ENCODE measurements at places on chromosomes 1 and 21. TPM values are rescaled to one million over a fixed set of nuclear protein-coding genes. Genes with fewer than 3 reads are reported as not detected.

The DMRTB1 gene
- not detected for total RNA-seq

The SPATA46 gene
- total RNA-seq: not detected

The SLC45A3 gene
- 5.2 TPM for total RNA-seq

The MPL gene
- total RNA-seq: 0.82 TPM

The CALML6 gene
- not detected for total RNA-seq

The UBE2U gene
- 0.85 TPM for total RNA-seq

The PEAR1 gene
- 7.1 TPM for total RNA-seq

The C1orf226 gene
- 8.7 TPM for total RNA-seq

The PTCH2 gene
- total RNA-seq: 0.25 TPM

The TOE1 gene
- 3.2 TPM for total RNA-seq

The GMEB1 gene
- total RNA-seq: 6.2 TPM

The LPAR3 gene
- total RNA-seq: 16.2 TPM

- no peak for DNase-seq
- no peaks in the 10 kb centered on the region for H3K36me3 ChIP-seq
- H3K27me3 ChIP-seq: no peaks in the 10 kb centered on the region
- peaks cover 18% of the 10 kb centered on the region for H3K4me1 ChIP-seq
- no peak overlapping the region for H3K27ac ChIP-seq
- no peak overlapping the region for H3K4me3 ChIP-seq
Measured at GRCh38 chr1:67676287-67676686, 8.7 kb upstream of the GADD45A start.

GRCh38 chr1:65420590-65421350 lies at the start of the genes LEPR and LEPROT:
LEPR (plus strand) TSS chr1:65420668; CDS start chr1:65565566, 144,898 bp downstream.
LEPROT (plus strand) TSS chr1:65420668; CDS start chr1:65420725, 57 bp downstream.
- H3K36me3 ChIP-seq: peaks cover 9% of the 10 kb centered on the region
- H3K4me3 ChIP-seq: peak within 1 kb of the TSS; percentile 94
- peaks cover 34% of the 10 kb centered on the region for H3K4me1 ChIP-seq
- H3K27ac ChIP-seq: peak within 1 kb of the TSS; percentile 99
- no peak for DNase-seq

DNA sequence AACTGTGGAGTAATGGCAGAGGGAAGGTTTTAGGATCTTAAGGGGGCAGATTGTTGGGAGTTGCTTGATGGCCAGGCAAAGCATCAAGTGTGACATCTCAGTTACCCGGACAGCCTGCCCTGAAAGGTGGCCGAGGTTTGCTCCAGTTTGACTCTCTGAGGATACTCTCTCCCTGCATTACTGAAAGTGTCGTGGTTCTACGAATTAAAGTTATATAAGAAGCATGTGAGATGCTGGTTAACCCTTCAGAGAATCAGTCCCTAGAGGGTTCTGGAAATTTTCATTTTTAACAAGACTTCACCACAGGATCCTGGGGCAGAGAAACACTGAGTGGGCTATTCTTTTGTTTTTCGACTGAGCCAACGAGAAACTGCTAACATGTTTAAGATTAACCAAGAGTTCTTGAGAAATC lies 689 bp upstream of the ZNF644 start:
- H3K27ac ChIP-seq: peak overlapping the region; percentile 100
- DNase-seq: no peak
- H3K4me1 ChIP-seq: peaks cover 53% of the 10 kb centered on the region
- H3K27me3 ChIP-seq: no peaks in the 10 kb centered on the region
- H3K4me3 ChIP-seq: peak overlapping the region; percentile 90
- no peaks in the 10 kb centered on the region for H3K36me3 ChIP-seq

DNA sequence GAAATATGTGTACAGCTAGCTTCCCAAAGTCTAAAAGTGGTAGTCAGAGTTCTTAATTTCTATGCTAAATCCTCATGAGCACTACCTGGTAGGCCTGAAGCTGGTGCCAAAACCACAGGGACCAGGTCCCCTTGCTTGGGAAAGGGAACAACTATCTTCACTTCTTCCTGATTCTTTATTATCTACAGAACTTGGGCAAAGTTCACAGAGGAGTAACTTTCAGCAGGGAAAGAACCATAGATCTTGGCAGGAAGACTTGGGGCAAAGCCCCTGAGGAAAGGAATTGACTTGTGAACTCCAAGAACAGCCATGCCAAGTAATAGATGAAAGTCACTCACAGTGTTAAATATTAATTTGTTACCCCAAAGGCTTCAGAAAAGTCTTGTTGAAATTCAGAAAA lies 193.0 kb downstream of the ZC3H11B start:
- H3K36me3 ChIP-seq: no peaks in the 10 kb centered on the region

DNA sequence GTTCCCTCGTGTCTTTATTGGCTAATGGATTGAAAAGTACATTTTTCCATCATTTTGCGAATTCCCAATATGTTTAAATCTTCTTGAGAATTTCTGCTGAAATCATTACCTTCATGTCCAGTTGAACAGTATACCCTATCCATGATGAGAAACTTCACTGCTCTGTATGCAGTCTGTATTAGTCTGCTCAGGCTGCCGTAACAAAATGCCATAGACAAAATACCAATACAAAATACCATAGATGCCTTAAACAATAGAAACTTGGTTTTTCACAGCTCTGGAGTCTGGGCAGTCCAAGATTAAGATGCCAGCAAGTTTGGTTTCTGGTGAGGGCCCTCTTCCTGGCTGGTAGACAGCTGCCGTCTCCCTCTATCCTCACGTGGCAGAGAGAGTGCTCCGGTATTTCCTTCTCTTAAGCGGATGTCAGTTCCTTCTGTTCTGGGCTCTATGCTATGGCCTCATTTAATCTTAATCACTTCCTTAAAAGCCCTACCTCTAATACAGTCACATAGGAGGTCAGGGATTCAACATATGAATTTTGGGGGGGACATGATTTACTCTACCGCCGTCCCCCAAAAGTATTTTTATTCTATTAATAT lies 27.0 kb downstream of the CXADR start:
- H3K36me3 ChIP-seq: no peaks in the 10 kb centered on the region
- no peak for DNase-seq
- no peak overlapping the region for H3K4me3 ChIP-seq
- H3K27me3 ChIP-seq: no peaks in the 10 kb centered on the region
- H3K4me1 ChIP-seq: peaks cover 50% of the 10 kb centered on the region

DNA sequence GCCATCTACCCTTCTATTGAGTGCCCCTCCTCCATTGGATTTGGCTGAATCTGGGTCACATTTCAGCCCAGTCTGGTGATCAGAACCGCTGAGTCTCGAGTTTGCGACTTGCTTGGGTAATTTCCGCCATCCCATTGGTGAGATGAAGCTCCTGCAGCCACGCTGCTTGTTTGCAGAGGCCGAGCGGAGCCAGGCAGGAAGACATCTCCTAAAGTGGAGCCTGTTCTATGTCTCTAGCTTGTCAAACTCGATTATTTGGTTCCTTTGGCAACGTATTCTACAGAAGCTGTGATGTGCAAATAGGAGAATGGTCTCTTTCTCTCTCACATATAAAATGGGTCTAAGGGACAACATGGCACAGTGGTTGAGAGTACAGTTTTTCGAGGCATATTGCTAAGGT lies 206.8 kb upstream of the PLXNA2 start:
- no peak for DNase-seq
- peaks cover 36% of the 10 kb centered on the region for H3K27me3 ChIP-seq
- no peak overlapping the region for H3K27ac ChIP-seq
- H3K4me1 ChIP-seq: no peaks in the 10 kb centered on the region
- H3K36me3 ChIP-seq: no peaks in the 10 kb centered on the region
- no peak overlapping the region for H3K4me3 ChIP-seq

- peak overlapping the region; percentile 93 for H3K4me3 ChIP-seq
- peak overlapping the region; percentile 93 for H3K27ac ChIP-seq
- H3K36me3 ChIP-seq: peaks cover 49% of the 10 kb centered on the region
- DNase-seq: no peak
- H3K4me1 ChIP-seq: peaks cover 69% of the 10 kb centered on the region
Measured at GRCh38 chr1:43973981-43974442, 748 bp upstream of the ATP6V0B start.

GRCh38 chr1:83692524-83693381 lies 306.2 kb downstream of the TTLL7 start:
- no peak for DNase-seq
- H3K4me3 ChIP-seq: peak overlapping the region; percentile 59
- H3K27me3 ChIP-seq: no peaks in the 10 kb centered on the region
- peak overlapping the region; percentile 50 for H3K27ac ChIP-seq
- no peaks in the 10 kb centered on the region for H3K36me3 ChIP-seq
- H3K4me1 ChIP-seq: peaks cover 21% of the 10 kb centered on the region

GRCh38 chr21:27536319-27536718 lies 569.4 kb upstream of the ADAMTS5 start:
- no peak overlapping the region for H3K27ac ChIP-seq
- DNase-seq: no peak
- no peak overlapping the region for H3K4me3 ChIP-seq
- no peaks in the 10 kb centered on the region for H3K4me1 ChIP-seq

DNA sequence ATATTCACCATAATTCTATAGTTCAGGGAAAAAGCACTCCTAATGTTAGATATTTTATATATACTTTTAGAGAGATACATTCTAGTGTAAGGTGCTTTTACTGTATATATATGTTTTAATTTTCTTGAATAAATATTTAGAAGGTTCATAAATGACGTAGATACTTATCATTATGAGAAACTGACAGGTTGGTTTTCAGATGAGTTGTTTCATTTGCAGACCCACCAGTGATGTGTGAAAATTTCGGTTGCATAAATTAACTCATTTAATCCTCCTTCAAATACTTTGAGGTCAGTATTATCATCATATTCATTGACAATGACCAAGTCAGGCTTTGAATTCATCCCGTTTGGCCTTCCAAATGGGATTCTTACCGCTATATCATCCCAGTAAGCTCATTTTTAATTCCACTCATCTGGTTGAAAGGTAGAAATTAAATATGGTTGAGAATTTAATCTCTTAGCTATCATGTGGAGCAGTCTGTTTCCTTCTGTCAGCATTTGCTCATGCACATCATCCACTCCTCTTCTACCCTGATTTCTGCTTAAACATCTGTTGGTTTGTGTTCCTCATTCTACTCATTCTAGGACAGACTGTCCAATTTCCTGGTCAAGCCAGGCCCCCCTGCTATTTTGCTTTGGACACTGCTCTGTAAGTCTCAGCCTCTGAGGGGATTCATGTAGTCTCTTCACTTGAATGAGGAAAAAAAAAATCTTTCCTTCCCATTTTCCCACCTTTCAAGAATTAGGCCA lies 1156.6 kb downstream of the PLA2G4A start:
- no peak overlapping the region for H3K27ac ChIP-seq
- H3K4me1 ChIP-seq: no peaks in the 10 kb centered on the region
- no peak for DNase-seq
- no peaks in the 10 kb centered on the region for H3K36me3 ChIP-seq
- no peak overlapping the region for H3K4me3 ChIP-seq
- H3K27me3 ChIP-seq: no peaks in the 10 kb centered on the region

- H3K4me1 ChIP-seq: peaks cover under 1% of the 10 kb centered on the region
- no peak overlapping the region for H3K4me3 ChIP-seq
- peaks cover 58% of the 10 kb centered on the region for H3K27me3 ChIP-seq
- DNase-seq: no peak
Measured at GRCh38 chr1:157958263-157958662, 35.2 kb upstream of the KIRREL1 start.

DNA sequence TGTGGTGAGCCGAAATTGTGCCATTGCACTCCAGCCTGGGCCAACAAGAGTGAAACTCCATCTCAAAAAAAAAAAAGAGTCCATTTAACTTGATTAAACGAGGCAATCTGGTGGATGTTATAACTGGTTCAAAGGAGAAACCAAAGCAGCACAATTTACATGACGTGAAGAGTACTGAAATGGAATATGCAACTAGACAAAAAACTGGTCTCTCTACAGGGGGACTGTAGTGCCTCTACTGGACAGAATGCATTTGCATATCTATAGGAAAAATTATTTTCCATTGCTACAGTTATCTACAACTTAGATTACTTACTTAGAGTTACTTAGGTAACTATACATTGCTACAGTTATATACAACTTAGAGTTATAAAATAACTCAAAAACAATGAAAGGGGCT lies 2.7 kb upstream of the CAPN2 start:
- peak overlapping the region; percentile 86 for H3K27ac ChIP-seq
- peaks cover 87% of the 10 kb centered on the region for H3K4me1 ChIP-seq
- H3K27me3 ChIP-seq: no peaks in the 10 kb centered on the region
- H3K4me3 ChIP-seq: no peak overlapping the region

- no peaks in the 10 kb centered on the region for H3K36me3 ChIP-seq
- H3K4me1 ChIP-seq: no peaks in the 10 kb centered on the region
- no peak overlapping the region for H3K27ac ChIP-seq
- DNase-seq: no peak
- H3K27me3 ChIP-seq: no peaks in the 10 kb centered on the region
Measured at GRCh38 chr1:175892686-175893085, 149.3 kb upstream of the TNR start.

- peaks cover 23% of the 10 kb centered on the region for H3K4me1 ChIP-seq
- H3K27ac ChIP-seq: no peak overlapping the region
- DNase-seq: no peak
Measured at GRCh38 chr1:220894025-220894923, 15.0 kb downstream of the HLX start.

DNA sequence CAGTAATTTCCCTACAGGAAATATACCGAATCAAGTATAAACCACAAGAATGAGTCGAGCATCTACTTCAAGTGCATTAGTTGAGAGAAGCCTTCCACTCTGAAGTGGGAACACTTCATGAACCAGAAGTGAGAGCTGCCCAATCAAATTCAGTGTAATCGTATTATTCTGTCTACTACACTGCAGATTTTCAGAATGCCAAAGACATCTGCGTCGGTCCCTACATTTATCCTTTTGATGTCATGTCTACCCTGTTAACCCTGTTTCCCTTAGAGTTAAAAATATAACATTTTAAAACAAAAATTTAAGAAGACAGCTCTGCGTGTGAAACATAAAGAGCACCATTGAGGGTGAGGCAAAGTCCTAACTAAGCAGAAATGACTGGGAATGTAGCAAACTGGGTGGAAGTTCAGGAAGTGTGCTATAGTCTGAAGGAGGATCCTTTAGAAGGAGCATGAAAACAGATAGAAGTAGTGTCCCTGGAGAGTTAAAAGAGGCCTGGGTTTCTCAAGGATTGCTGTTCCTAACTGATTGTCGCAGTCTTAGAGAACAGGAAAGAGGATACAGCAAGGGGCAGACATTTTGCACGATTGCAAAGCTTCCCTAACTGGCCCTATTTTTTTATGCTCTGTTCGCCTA lies 291.2 kb downstream of the PTPRC start:
- DNase-seq: no peak
- peak overlapping the region; percentile 66 for H3K27ac ChIP-seq
- peaks cover 61% of the 10 kb centered on the region for H3K4me1 ChIP-seq
- H3K36me3 ChIP-seq: no peaks in the 10 kb centered on the region

GRCh38 chr1:41391834-41392527 lies 30.7 kb downstream of the FOXO6 start:
- H3K36me3 ChIP-seq: no peaks in the 10 kb centered on the region
- H3K27ac ChIP-seq: no peak overlapping the region
- no peak for DNase-seq
- peaks cover 19% of the 10 kb centered on the region for H3K27me3 ChIP-seq
- H3K4me3 ChIP-seq: no peak overlapping the region

- peaks cover 74% of the 10 kb centered on the region for H3K4me1 ChIP-seq
- no peaks in the 10 kb centered on the region for H3K36me3 ChIP-seq
- no peak for DNase-seq
- H3K27me3 ChIP-seq: no peaks in the 10 kb centered on the region
- no peak overlapping the region for H3K27ac ChIP-seq
Measured at GRCh38 chr1:208172423-208173145, 71.6 kb downstream of the PLXNA2 start.

GRCh38 chr1:108862698-108863477 lies 6.0 kb upstream of the AKNAD1 start:
- H3K27ac ChIP-seq: no peak overlapping the region
- H3K36me3 ChIP-seq: no peaks in the 10 kb centered on the region
- H3K27me3 ChIP-seq: peaks cover 21% of the 10 kb centered on the region
- H3K4me3 ChIP-seq: no peak overlapping the region
- DNase-seq: no peak
- no peaks in the 10 kb centered on the region for H3K4me1 ChIP-seq

- H3K4me3 ChIP-seq: no peak overlapping the region
- peaks cover 10% of the 10 kb centered on the region for H3K4me1 ChIP-seq
- H3K27ac ChIP-seq: no peak overlapping the region
- no peaks in the 10 kb centered on the region for H3K27me3 ChIP-seq
- H3K36me3 ChIP-seq: no peaks in the 10 kb centered on the region
Measured at GRCh38 chr21:15797577-15798363, 68.0 kb downstream of the USP25 start.

All from left ventricle myocardium inferior (tissue), 1 donor.